Nasal cavity respiratory epithelium epithelial cell of viscerocranial mucosa (primary cell): ENCODE measurements at places on chromosomes 6 and 20. TPM values are rescaled to one million over a fixed set of nuclear protein-coding genes. Genes with fewer than 3 reads are reported as not detected.

The ADAM33 gene
- total RNA-seq = not detected in 2 replicates

The BACH2 gene
- total RNA-seq = 0.68 and 5.1 TPM in 2 replicates

The HLA-DRB1 gene
- total RNA-seq = 0.21 TPM in 1 of 2 replicates, not detected in the other

The POLR3F gene
- total RNA-seq = 11.0 and 11.6 TPM in 2 replicates

The CNPY3 gene
- 17.1 and 42.9 TPM in 2 replicates for total RNA-seq

The DLL1 gene
- total RNA-seq = 2.7 and 6.1 TPM in 2 replicates

The STAU1 gene
- 46.1 and 78.7 TPM in 2 replicates for total RNA-seq

The VPS52 gene
- total RNA-seq = 27.0 and 28.8 TPM in 2 replicates

The TFEB gene
- 6.5 and 13.6 TPM in 2 replicates for total RNA-seq

The EYA4 gene
- total RNA-seq = 2.4 and 23.8 TPM in 2 replicates

The RUNX2 gene
- total RNA-seq = 0.34 and 5.2 TPM in 2 replicates

The MATN4 gene
- under 0.01 and 0.14 TPM in 2 replicates for total RNA-seq

The RIPOR2 gene
- total RNA-seq = under 0.01 and 0.07 TPM in 2 replicates

The HLA-DOB gene
- total RNA-seq = 1.0 and 1.1 TPM in 2 replicates

The PREP gene
- 33.2 and 58.7 TPM in 2 replicates for total RNA-seq

The MYLK2 gene
- not detected in 2 replicates for total RNA-seq

The SAMD5 gene
- total RNA-seq = 1.4 TPM in 2 replicates
